ENCODE measurements at places on chromosomes 2 and 18.
A peak's percentile ranks its signal among the peaks of the same experiment; 100 is the strongest.

- DNase-seq = no peak
Measured at GRCh38 chr2:72623481-72623880, 202.4 kb downstream of the EXOC6B start.

GRCh38 chr2:100643906-100644501 lies 81.2 kb downstream of the PDCL3 start:
- DNase-seq = no peak

- no peak for DNase-seq
Measured at GRCh38 chr2:98769784-98770183, 38.9 kb upstream of the MGAT4A start.

DNA sequence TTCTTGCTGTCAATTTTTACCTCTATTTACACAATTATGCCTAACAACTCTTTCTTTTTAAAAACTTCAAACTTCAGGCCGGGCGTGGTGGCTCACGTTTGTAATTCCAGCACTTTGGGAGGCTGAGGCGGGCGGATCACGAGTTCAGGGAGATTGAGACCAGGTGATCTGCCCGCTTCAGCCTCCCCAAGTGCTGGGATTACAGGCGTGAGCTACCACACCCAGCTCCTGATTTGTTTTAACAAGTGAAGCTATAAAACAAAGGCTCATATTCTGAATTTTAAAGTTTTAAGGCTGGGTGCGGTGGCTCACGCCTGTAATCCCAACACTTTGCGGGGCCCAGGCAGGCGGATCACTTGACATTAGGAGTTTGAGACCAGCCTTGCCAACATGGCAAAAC lies 15.5 kb downstream of the PTPN2 start:
- DNase-seq = no peak

- no peak for DNase-seq
Measured at GRCh38 chr2:144989579-144990270, 469.8 kb upstream of the ZEB2 start.

DNA sequence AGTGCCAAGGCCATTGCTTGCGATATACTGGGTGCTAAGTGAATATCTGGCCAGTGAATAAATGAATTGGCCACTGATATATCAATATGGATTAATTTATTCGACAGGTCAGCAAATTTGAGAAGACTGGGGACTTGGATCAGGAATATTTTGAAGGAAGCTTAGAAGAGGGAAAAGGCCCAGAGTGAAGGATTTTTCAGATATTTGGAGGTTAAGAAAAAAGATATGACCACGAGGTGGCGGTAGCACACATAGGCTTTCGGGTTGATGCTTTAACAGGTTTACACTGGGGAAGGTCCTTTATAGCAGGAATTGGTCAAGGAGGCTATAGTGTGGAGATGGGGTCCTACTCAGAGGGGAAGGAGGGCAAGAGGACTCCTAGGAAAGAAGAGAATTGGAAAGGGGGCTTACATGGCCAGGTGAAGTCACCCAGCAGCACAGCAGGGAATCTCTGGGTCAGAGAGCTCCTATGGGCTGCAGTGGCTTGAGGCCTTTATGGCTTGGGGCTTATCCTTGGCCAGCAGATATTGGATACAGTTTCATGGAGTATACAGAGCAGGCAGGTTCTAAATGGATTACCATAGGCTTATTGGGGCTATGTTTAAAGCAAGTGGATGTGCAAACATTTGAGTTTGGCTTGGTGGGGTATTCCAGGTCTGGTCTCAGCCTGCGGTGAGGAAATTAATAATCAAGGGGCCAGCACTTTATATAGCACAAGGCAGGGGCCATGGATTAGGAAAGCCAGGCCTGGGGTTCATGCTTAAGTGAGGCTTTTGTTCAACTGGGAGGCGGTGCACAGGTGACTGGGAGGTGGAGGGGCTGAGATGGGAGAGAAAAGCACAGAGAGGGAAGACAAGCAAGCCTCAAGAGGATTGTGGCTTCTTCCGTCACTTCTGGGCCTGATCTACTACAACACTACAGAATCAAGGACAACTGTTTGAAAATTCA lies 9.7 kb downstream of the IL1RN start:
- DNase-seq = peak; percentile 52

- DNase-seq = no peak
Measured at GRCh38 chr2:111900859-111901258, 2.5 kb downstream of the MERTK start.

DNA sequence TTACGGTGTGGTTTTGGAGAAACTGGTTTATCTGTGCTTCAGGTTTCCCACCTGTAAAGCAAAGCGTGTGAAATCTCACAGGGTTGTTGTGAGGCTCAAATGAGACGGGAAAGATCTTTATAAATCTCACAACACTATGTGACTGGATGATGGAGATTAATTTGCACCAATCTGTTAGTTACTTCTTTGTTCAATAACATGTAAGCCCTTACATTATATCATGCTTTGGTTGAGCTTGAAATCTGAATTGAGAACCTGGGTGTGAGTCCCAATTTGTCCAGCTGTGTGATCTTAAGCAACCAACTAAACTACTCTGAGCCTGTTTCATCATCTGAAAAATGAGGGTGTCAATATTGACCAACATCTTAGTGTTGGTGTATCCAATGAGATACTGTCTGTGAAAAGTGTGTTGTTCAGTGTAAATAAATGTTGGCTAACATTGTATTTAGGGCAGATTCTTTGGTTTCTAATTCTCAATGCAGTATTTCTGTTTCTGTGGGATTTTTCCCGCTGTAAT lies 741 bp upstream of the GCKR start:
- DNase-seq = no peak

GRCh38 chr2:98825020-98825350 lies 94.1 kb upstream of the MGAT4A start:
- DNase-seq = no peak

GRCh38 chr18:34222307-34223163 lies 2.2 kb downstream of the NOL4 start:
- no peak for DNase-seq

- DNase-seq = no peak
Measured at GRCh38 chr18:478681-479080, 21.8 kb downstream of the COLEC12 start.

- DNase-seq = no peak
Measured at GRCh38 chr2:207956771-207957170, 68.6 kb downstream of the PLEKHM3 start.

DNA sequence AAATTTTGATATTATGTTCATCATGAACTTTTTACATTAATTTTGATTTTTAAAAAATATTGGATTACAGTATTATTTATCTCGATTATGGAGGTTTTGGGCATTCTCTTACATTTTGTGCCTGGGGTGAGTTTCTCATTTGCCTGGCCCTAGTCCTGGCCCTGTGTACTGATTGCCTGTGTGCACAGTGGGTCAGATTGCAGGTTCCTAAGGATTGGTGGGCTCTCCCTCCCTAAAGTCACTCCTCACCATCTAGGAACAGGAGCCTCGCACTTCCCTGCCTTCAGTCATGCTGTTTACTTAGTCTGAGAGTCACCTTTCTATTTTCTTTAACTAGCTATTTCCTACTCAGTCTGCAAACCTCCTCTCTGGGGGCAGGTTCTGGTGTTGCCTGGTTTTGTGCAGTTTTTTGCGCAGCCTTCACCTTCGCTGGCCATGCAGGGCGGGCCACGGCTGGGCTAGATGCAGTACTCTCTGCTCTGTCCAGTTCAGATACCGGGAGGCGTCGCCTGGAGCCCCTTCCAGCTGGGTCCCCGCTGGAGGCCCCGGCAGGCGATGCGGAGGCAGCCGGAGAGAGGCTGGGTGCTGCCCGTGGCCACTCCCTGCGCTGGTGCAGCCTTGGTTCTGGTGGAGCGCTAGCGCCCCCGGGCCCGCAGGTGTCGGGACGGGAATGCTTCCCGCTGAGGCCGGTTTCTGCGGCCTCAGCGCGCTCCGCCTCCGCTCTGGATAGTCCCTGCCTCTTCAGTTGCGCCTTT lies 23.3 kb upstream of the MC5R start:
- peak; percentile 60 for DNase-seq

- no peak for DNase-seq
Measured at GRCh38 chr2:111634050-111634794, 249.8 kb downstream of the ANAPC1 start.

GRCh38 chr2:231514951-231515297 lies 15.3 kb downstream of the NMUR1 start:
- no peak for DNase-seq

DNA sequence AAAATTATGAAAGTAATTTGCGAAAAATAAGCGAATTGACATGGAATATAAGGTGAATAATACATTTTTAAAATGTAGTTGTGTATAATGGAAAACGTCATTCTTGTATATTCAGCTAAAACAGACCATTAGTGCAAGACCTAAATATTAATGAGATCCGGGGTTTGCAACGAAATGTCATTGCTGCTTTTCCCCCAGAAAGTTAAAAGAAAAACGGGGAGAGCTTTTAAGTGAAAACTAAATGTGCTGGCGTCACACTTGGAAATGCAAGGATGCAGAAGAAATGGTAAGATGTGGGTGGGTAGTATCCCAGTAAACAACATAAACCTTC lies 491 bp upstream of the SGO2 start:
- no peak for DNase-seq

GRCh38 chr2:197108758-197109157 lies 182.3 kb upstream of the PGAP1 start:
- no peak for DNase-seq

DNA sequence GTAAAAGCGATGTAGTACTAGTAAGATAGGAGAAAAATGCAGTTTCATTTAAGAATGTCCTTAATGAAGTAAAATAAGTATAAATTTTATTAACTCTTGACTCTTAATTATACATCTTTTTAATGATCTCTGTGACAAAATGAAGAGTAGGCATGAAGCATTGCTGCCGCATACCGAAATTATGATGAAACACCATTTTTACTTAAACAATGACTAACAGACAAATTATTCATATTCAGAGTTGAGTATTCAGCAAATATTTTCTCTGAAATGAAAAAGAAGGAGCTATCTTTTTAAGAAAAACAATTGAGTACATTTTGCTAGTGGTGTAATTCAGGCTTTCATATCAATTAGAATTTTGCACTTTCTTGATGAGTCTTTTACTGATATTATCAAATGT lies 150.6 kb upstream of the DOCK10 start:
- no peak for DNase-seq

GRCh38 chr2:43941359-43941758 lies 54.4 kb downstream of the LRPPRC start:
- DNase-seq = no peak

- DNase-seq = no peak
Measured at GRCh38 chr2:72554381-72554780, 271.5 kb downstream of the EXOC6B start.

- DNase-seq = no peak
Measured at GRCh38 chr18:49025767-49026500, 75.2 kb upstream of the SMAD7 start.

- DNase-seq = peak; percentile 50
Measured at GRCh38 chr18:54717673-54718407, 110.4 kb upstream of the RAB27B start.

DNA sequence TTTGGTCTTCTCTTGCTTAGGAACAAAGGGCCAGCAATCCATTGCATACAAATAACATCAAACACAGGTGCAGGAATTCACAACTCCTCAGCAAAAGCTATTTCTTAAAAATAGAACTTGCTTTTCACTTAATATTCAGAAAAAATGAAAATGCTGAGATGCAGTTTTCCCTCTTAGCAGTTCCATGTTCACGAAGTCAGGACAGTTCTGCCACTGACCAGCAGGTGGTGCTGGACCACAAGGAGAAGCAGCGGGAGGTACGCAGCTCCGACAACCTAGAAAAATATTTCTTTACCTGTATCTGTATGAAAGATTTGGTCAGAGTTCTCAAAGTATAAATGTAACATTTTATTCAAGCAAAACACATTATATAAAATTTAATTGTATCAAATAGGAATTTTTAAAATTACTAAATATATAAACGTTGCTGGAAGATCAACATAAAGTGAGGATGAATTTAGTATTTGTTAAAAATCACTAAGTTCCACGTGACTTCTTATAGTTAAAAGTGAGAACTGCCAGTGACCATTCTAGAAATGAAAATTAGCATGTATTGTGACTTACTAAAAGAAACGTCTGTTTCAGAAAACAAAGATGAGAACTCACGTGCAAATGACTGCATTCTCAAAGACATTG lies 48.8 kb downstream of the ADNP2 start:
- DNase-seq = peak; percentile 85

DNA sequence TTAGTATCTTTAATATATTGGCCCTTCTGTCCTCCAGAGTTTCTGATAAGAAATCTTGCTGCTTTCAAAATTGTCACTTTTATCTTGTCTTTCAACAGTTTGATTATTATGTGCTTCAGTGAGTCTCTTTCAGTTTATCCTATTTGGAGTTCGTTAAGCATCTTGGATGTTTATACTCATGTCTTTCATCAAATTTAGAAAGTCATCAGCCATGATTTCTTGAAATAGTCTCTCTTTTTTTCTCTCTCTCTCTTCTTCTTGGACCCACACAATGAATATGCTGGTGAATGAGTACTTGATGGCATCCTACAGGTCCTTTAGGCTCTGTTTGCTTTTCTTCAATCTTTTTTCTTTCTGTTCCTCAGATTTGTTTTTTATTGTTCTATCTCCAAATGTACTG lies 26.9 kb upstream of the KIF5C start:
- no peak for DNase-seq

- DNase-seq = no peak
Measured at GRCh38 chr2:118565786-118566540, 281.5 kb downstream of the EN1 start.

DNA sequence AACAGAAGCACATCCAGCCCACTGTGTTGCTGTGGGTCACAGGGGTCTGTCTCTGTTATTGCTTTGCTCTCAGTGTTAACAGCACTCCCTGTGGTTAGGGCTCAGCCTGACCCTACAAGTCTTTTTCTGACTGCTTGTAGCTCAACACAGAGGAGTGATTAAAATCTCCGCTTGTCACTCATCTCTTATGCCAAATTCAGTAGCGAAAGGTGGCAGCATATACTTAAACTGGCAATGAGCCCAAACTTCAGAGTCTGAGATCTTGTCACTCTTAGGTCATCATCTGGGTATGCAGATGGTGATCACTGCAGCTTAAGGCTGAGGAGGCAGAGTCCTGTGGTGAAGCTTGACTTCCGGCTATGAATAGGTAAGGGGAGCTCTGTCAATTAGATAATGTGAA lies 63.3 kb upstream of the CSRNP3 start:
- no peak for DNase-seq

DNA sequence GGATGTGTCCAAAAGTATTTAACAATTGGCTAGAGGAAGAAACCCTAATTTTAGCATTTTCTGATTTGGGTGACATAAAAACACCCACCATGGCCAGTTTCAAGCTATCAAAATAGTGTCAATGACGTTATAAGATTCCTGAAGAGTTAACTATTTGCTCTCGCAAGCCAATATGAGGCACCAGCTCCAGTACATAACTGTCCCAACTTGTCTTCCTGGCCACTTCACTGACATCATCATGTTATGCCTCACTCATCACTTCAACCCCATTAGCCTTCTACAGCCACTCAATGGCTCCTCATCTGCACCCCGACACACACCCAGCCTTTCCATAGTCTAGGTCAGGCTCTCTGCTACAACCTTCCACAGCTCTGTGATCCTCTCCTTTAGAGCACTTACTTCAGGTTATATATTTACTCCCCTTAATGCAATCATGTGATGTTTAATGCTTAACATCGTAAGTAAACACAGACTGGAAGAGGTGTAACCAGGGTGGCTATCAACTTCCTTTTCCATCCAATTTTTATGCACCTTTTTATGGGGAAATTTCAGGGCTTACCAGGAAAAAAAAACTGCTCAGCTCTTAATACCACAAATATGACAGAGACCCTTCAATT lies 158.7 kb downstream of the VWC2L start:
- DNase-seq = no peak

Data from activated T-cell treated with anti-CD3 and anti-CD28 coated beads, Interleukin-2, amount 50 U/mL, for 48 hours (primary cell).